RWPE2 (cell line): ENCODE measurements at places on chromosomes 5 and 9.

DNA sequence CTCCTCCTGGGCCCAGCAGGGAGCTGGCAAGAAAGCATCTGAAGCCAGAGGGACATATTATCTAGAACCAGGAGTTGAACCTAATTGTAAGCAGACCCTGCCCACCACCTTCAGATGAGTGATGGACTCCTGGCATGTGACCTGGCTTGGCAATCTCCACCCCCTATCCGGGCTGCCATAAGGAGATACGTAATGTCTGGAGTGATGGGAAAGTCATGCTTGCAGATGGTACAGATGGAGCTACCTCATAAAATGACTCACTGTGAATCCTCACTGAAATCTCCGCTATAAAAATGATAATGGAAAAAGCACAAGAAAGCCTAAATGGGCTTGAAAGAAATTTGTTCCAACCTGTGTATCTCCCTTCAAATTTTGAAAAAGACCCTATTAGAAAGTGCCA is 157.5 kb downstream of the DMRT2 start:
- no peak for DNase-seq

GRCh38 chr9:78578072-78578471 is 281.1 kb downstream of the PSAT1 start:
- no peak for DNase-seq

DNA sequence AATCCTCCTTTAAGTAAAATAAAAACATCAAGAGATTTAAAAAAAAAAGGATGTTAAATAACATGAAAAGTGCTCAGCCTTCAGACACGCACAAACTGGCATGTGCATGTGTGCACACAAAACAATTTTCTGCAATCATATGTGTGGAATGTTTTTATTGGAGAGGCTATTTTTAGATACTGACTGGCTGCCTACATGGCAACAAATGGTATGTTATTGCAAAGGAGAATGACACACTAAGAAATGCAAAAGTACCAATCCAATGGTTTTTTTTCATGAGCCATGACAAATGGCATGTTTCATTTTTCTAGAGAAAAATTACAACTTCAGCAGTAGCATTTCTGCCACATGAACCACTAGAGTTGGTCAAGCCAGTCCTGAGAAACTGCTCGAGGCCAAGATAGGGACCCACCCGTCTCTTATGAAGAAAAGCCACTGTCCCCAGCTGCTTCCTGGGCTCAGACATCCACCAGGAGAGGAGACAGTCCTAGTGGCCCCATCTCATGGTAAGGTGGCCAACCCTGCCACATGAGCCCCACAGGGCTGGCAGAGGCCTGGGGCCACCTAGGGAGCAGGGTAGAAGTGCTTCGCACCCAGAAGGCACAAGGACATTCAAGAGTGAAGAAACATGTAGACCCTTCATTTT is 116.4 kb downstream of the MYO10 start:
- no peak for DNase-seq

DNA sequence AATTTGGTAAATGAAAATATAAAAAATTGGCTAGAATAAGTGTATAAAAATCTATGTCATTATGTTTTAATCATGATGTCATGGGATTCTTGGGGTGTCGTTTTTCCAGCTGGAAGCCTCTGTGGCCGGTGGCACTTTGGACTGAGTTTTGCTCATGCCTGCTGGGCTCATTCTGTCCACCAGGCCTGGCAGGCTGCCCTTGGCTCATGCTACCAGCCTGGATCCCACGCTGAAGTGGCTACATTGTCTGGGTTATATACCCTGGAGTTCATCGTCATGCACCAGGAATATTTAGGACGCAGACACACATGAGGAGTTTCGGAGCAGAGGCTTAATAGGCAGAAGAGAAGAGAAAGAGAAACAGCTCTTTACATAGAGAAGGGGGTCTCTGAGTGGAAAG is 1913.7 kb upstream of the WWC1 start:
- DNase-seq = no peak

GRCh38 chr5:36491856-36492255 is 114.5 kb upstream of the SLC1A3 start:
- no peak for DNase-seq

DNA sequence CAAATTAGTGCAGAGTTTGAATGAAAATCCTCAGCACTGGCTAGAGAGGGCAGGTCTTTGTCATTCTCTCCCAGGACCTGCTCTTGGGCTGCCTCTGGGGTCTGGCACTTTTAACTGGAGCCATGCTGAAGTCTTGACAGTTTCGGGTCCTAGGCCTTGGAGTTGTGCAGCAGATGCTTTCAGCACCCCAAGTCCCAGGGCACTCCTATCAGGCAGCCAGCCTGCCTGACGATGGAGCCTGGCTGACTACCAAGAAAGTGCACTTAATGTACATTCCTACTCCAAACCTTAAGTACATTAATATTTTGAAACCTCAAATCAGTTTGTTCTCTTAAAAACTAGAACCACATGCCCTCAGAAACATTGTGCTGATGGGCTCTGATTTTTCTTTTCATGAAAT is 69.3 kb upstream of the CXCL14 start:
- DNase-seq = no peak

DNA sequence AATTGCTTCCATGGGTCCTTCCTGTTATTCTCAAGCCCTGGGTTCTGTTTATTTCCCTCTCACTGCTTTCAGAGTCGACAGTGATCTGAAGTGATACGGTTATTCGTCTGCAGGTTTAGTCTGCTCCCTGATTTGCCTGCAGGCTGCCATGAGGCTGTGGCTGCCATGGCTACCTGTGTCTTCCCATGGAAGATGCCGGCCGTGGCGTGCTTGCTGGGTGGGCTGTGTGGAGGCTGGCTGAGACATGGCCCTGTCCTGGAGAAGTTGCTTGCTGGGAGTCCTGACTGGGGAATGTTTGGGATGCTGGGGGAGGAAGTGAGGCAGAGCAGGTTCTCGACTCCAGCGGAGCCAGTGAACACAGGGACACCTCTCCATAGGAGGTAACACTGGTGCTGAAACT is 104.1 kb upstream of the TBC1D2 start:
- no peak for DNase-seq

GRCh38 chr5:56350597-56351170 is 117.6 kb upstream of the ANKRD55 start:
- peak; percentile 95 for DNase-seq

DNA sequence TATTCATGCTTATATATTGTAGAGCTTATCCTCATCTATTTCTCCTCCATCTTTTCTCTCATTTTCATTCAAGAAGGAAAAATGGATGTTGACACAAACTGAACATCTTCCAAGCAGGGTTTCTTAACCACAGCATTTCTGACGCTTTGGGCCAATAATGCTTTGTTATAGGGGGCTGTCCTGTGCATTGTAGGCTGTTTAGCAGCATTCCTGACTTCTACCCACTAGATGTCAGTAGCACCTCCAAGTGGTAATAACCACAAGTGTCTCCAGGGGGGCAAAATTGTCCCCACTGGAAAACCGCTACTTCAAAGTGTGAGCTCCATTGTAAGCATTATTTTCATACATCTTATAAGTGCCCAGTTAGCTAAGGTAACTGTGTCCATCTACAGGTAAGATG is 2.6 kb upstream of the TXNDC8 start:
- no peak for DNase-seq

DNA sequence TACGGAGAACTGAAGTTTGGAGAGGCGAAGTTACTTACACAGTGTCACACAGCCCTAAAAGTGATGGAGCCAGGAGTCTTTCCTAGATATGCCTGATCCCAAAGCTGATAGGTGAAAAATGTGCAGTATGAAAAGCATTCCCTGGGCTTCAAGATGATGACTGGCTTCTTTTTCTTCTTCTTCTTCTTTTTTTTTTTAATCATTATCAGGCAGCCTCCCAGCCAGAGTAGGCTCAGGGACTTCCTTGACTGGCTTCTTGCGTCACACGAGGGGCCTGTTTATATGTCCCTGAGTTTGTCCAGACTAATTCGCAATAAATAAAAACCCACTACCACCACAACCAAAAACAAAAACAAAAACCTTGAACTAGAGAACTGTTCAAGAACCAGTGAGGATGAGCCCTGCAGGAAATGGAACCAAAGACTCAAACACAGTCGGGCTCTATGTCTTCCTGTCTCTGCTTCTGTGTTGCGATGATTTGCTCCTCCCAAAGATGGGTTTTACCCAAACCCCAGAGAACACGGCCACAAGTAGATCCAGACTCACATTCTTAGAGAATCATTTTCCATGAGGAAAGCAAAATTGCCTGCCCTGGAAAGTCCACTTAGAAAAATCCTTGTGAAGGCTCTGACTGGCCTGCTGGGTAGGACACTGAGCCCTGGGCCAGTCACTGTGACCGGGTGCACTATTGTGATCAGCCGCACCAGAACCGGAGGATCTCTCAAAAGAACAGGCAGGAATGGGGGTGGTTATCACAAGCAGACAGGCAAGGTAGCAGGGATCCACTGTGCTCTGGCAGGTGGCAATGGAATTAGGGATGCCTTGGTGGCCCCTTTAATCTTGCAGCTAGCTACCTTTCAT is 38.0 kb upstream of the ADAM19 start:
- no peak for DNase-seq

DNA sequence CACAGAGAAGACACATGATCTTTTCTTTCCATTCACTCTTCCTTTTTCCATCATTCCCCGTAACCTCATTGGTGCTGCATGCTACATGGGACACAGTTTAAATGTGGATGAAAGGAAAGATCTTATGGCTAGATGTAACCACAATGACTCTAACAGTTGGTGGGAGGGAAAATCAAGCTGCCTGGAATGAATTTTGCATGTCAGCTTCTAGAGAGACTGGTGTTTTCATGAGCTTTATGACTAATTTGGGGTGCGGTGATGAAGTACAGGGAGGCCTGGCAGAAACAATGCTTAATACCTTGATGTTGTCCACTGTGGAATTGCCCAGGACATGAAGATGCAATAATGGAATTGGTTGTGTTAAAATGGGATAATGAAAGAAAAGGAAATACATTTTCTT is 55.9 kb upstream of the MYO10 start:
- DNase-seq = no peak

DNA sequence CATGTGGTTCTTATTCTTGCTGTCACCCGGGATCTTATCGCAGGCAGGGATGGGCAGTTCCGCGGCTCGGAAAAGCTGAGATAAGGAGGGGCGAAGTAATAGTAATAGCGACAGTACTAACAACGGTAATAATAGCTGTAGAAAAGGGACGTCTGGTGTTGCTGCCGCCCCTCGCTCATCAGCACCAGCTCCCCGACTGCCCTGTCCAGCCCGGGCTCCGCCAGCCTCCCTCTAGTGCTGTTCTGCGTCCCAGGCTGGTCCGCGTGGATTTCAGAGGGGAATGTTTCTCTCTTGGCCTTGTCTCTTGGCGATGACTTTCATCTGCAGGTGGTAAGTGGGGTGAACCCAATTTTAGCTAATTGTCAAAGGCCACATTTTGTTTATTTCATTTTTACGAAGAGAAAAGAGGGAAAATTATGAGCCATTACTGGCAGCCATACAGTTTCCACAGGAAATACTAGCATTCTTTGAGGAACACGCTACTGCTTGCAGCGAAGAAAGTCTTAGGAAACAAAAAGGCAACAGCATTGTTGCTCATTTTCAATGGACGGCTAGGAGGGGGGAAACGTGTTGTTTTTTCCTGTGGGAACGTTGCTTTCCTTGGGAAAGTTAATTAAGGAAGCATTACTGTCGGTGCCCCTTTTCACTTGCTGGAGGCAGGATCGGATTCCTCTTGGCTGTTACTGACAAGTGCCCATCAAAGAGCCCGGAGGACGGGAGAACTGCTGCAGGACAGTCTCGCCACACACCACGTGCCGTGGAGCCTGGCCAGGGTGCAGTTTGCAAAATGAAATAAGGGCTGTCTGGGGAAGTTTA is 762 bp downstream of the SNCAIP start:
- DNase-seq = no peak

DNA sequence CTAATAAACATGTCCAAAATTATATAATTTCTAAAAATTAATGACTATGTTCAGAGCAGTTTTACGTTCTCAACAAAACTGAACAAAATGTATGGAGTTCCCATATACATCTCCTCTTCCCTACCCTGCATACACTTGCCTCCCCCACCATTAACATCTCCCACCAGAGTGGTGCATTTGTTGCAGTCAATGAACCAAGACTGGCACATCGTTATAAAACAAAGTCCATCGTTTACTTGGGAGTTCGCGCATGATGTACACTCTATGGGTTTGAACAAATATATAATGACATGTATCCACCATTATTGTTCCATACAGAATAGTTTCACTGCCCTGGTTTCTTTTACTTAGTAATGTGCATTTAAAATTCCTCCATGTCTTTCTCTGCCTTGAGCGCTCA is 130.1 kb downstream of the APBA1 start:
- no peak for DNase-seq

DNA sequence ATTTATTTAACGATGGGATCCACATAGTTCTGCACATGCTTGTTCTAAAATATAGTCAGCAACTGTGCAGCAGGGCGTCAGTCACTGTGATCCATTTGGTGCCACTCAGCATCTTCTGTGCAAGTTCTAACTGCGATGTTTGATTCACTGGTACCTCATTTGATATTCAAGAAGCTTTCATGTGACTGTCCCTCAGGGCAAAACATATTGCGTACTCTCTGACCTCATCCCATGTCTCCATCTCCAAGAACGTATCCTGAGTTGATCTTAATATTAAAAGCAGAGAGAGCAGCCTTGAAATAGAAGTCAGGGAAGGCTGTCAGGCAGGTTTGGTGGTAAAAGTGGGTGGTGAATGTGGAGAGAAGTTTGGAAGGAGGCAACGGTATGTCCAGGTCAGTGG is 116.5 kb upstream of the ATP10B start:
- no peak for DNase-seq

- no peak for DNase-seq
Observed at GRCh38 chr9:116975126-116975525, 288.0 kb downstream of the TRIM32 start.

GRCh38 chr5:37771731-37772130 is 68.1 kb downstream of the GDNF start:
- peak; percentile 84 for DNase-seq

DNA sequence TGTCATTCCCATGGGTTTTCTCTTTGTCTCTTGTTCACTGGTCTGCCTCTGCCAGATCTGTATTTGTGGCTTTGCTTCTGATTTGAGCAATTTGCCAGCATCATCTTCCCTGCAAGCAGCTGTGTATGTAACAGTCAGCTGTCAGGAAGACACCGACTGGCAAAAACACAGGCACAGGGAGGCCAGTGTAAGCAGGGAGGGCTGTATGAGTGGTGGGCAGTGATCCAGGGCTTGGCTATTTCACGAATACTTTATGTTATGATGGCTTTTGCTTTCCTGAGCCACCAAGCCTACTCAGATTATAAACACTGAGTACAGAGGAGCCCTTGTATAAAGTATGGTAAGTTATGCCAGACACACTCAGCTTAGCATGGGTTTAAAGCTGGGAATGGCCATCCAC is 11.6 kb downstream of the BNIP1 start:
- no peak for DNase-seq
